ENCODE measurements at places on chromosomes 1 and 21.

- no peak for DNase-seq
Measured at GRCh38 chr1:160542303-160542945, 19.4 kb upstream of the SLAMF6 start.

DNA sequence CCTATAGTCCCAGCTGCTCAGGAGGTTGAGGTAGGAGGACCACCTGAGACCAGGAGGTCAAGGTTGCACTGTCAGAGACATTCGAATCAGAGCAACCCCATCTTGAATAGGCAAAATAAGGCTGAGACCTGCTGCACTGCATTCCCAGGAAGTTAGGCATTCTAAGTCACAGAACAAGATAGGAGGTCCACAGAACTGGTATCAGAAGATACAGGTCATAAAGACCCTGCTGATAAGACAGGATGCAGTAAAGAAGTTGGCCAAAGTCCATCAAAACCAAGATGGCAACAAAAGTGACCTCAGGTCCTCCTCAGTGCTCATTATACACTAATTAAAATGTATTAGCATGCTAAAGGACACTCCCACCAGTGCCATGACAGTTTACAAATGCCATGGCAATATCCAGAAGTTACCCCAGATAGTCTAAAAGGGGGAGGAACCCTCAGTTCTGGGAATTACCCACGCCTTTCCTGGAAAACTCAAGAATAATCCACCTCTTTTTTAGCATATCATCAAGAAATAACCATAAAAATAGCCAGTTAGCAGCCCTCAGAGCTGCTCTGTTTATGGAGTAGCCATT is 65.2 kb upstream of the KLHDC7A start:
- no peak for DNase-seq

DNA sequence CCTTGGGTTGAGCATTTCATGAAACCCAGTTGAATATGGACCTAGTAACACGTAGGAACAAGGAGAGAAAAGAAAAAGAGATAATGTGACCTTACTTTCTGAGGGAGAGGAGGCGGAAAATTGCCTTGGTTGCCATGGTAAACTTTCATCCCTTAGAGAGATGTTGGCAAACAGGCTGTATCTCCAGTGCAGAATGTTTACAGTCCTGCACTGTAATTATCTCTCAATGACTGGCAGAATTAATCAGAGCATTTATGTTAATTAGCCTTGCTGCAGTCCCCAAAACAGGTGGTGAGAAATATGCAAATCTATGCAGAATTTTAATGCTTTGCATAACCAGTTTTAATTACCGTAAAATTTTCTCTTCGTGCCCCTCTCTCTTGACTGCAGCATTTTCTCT is 147.3 kb downstream of the CD247 start:
- peak; percentile 85 for DNase-seq

GRCh38 chr1:62508187-62508758 is 71.4 kb downstream of the USP1 start:
- peak; percentile 42 for DNase-seq

DNA sequence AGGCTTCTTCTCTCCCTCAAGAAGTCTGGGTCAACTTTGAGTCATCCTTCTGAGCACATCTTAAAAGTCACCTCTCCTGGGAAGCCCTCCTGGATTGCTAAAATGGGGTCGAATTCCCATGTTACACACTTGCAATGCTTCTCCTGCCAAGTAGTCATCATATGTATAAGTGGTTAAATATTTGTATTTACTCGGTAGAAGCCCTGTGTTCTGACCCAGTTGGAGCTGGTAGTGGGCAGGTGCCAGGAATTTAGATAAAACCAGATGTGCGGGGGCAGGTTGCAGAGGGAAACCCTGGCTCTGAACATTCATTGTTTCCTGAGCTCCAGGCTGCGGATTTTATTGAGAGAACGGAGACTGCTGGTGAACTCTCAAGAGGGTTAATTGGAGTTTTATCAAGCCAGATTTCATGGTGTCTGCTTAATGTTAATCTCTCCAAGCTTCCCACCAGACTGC is 52.8 kb upstream of the RPL11 start:
- DNase-seq = no peak

- no peak for DNase-seq
Measured at GRCh38 chr1:6509220-6509918, 17.9 kb upstream of the PLEKHG5 start.

GRCh38 chr1:234656944-234657654 is 47.1 kb upstream of the IRF2BP2 start:
- no peak for DNase-seq

Data from NCI-H1105 (cell line).